ENCODE measurements at places on chromosomes 4 and X.

DNA sequence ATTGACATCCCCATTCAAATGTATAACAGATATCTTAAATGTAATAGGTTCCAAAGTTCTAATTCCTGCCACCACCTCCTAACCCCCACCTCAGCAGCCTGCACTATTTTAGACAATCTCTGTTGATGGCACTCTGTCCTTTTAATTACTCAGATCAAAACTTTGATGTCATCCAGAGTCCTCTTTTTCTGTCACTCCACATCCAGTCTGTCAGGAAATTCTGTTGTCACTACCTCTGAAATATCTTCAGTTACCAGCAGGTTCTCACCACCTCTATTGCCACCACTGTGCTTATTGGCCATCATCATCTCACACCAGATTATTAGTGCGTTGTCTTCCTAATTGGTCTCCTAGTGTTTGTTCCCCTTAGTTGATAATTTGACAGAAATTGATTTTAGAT lies 76.2 kb downstream of the PTPN13 start:
- no peak for DNase-seq

DNA sequence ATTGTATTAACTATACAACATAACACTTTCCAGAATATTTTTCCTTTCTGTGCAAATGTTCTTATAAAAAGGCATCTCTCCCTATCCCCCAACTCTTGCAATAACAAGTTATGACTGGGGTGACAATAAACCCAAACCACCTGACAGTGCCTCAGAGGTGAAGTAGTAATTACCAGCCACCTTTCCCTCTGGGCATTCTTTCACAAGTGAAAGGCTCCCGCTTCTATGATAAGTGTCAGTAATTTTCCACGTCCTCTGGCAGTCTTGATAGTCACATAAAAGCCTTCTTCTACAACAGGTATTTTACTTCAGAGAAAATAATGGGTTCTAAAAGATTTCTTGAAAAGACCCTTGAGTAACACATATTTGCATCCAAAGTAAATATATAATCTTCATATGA lies 82.7 kb downstream of the MANBA start:
- no peak for DNase-seq

- no peak for DNase-seq
These were observed 349.6 kb downstream of the GPAT3 start for GRCh38 chr4:83885256-83886182.

DNA sequence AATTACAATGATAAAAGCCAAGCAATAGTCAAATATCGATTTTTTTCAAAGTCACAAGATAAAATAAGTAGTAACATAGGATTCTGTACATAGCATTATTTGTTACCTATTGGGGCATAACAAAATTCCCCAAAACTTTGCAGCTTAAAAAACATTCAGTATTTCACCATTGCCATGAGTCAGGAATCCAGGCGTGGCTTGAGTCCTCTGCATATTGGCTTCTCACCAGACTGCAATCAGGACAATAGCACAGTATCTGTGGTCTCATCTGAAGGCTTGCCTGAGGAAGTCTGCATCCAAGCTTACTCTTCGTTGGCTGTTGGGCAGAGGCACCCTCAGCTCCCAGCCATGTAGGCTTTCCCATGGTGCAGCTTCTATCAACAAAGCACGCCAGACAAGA lies 6.2 kb upstream of the CTBP1 start:
- no peak for DNase-seq

- peak; percentile 26 for DNase-seq
These were observed 97.4 kb downstream of the COL4A5 start for GRCh38 chrX:108537005-108537404.

DNA sequence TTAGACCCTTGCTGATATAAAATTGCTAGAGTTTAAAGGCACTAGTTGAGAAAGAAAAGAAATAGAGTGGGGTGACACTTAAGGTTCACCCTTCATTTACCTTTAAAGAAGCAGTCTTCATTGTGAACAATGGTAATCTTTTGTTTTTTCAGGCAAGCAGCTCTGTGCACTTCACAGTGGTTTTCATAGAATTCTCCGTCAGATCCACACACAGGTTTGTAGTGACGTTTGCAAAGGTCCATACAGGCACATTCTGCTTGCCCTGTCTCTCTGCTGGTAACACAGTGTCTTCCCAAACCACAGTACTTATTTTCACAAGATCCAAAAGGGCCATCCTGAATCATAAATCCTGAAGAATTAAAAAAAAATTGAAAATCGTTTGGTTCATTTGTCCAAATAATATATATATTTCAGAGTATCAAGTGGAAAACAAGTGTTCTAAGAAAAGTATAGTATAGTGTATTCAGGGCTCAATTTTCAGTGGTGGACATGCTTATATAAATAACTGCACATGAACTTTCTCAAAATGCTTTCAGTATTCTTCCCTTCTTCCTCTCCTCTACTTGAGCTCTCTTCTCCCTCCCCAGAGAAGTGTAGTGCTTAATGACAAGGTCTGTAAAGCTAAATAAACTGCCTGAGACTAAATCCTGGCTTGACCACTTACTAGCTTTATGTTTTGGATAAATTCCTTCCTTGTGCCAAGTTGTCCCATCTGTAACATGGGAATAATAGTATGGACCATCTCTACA lies 243.3 kb downstream of the FSTL5 start:
- no peak for DNase-seq

DNA sequence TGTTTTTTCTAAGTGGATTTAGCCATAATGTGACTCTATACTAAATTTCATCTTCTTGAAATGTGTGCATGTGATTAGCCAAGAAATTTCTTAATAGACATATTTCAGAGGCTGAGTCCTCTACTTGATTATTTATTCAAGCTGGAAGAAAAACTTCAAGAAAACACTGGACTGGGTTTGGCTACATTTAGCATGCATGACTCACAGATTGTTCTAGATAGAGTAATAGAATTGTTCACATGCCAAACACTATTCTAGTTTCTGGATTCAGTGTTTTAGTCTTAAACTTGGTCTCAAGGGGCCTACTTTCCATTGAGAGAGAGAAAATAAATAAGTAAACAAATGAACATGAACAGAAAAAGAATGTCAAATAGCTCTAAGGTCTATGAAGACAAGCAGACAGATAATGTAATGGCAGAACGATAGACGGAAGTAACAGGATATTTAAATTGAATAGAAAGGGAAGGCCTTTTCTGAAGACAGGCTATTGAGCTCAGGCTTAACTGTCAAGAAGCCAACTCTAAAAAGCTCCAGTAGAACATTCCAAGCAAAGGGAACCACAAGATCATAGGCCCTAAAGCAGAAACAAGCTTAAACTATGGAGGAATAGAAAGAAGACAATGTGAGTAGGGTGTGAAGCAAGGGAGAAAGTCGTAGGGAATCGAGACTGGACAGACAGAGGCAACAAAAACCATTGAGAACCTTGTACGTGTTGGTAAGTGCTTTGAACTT lies 104.6 kb downstream of the TMEM144 start:
- peak; percentile 97 for DNase-seq

- DNase-seq = peak; percentile 37
These were observed 3.3 kb downstream of the TRIM2 start for GRCh38 chr4:153207567-153207966.

- no peak for DNase-seq
These were observed 213.1 kb upstream of the MID1 start for GRCh38 chrX:10833299-10834169.

- DNase-seq = no peak
These were observed 941 bp downstream of the CCKAR start for GRCh38 chr4:26489101-26489985.

DNA sequence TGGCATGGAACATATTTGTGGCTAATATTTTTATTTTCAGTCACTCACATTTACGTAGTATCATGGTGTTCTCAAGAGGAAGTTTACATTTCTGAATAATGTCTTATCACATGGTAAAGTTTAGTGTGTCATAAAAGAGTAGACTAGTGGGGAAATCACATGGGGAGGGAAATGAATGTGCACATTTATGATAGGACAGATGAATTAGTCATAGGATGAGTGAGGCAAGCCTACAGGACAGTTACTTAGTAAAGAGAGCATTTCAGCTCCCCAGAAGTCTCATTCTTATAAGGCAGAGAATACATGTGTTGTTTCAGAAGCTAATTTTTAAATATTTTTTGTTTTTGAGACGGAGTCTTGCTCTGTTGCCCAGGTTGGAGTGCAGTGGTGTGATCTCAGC lies 6.2 kb downstream of the GK start:
- DNase-seq = peak; percentile 84

GRCh38 chrX:150316564-150316963 lies 46.6 kb upstream of the MAMLD1 start:
- no peak for DNase-seq

GRCh38 chrX:37922928-37923327 lies 75.6 kb upstream of the DYNLT3 start:
- no peak for DNase-seq

GRCh38 chr4:3766785-3767569 lies 792 bp downstream of the ADRA2C start:
- DNase-seq = no peak

- DNase-seq = no peak
These were observed 66.4 kb upstream of the BRS3 start for GRCh38 chrX:136421338-136421737.

- no peak for DNase-seq
These were observed 902.1 kb upstream of the NDST4 start for GRCh38 chr4:116015549-116015948.

GRCh38 chr4:182019148-182019652 lies 224.0 kb upstream of the TENM3 start:
- no peak for DNase-seq

DNA sequence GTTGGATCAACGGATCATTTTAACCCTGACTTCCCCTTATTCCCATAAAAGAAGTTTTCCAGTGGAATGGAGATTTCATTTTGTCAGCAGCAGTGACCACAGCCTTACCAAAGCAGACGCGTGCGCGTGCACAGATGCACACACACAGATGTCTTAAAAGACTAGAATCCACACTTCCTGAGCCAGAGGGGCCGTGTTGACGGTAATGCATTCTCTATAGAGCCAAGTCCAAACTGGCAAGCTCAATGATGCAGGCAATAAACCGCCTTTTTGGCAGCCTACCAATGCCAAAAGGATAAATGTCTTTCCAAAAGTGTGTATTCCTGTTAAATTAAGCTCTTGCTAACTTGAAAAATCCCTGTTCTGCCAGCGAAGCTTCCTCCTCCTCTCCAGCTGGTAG lies 18.8 kb upstream of the CLDN34 start:
- DNase-seq = no peak

DNA sequence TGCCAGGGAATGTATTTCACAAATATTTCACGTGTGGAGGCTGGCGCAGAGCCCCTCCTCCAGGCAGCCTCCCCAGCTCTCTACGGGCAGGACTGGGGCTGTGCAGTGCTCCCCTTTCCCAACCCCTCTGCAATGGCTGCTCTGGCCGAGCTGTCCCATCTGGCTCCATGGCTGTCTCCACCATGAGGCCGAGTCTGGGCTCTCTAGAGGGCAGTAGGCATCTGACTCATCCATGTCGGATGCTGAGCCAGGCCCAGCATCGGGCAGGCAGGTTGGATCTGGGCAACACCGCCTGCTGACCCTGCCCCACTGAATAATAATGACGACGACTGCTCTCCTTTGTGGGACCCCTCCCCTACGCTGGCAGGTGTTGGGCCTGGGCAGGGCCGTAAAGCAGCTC lies 11.0 kb upstream of the SH3TC1 start:
- no peak for DNase-seq

DNA sequence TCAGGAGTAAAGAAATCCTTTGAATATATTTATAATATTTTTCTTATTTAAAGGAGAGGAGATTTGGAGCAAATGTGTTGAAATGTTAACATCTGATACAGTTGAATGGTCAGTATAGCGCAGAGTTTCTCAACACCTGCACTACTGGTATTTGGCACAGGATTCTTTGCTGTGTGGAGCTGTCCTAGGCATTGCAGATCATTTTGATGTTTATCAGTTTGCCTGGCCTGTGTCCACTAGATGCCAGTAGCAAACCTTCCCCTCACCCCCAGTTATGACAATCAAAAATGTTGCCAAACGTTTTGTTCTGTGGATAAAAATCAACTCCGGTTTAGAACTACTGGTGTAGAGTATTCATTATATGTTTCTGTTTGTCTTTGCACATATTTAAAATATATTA lies 765.3 kb upstream of the SLIT2 start:
- no peak for DNase-seq

GRCh38 chrX:106730401-106730800 lies 3.9 kb downstream of the RNF128 start:
- no peak for DNase-seq

GRCh38 chr4:76697129-76697803 lies 200.7 kb downstream of the SOWAHB start:
- no peak for DNase-seq

Data from HFFc6 (cell line).